ENCODE measurements at places on chromosomes 16 and 17.

- no peak for DNase-seq
These were observed 78.3 kb downstream of the CYLD start for GRCh38 chr16:50820225-50820624.

- no peak for DNase-seq
These were observed 120.3 kb downstream of the AATF start for GRCh38 chr17:37069087-37069486.

GRCh38 chr16:75097941-75098901 lies 18.4 kb downstream of the LDHD start:
- no peak for DNase-seq

GRCh38 chr16:21001262-21001661 lies 100.7 kb downstream of the LYRM1 start:
- DNase-seq: peak; percentile 30

DNA sequence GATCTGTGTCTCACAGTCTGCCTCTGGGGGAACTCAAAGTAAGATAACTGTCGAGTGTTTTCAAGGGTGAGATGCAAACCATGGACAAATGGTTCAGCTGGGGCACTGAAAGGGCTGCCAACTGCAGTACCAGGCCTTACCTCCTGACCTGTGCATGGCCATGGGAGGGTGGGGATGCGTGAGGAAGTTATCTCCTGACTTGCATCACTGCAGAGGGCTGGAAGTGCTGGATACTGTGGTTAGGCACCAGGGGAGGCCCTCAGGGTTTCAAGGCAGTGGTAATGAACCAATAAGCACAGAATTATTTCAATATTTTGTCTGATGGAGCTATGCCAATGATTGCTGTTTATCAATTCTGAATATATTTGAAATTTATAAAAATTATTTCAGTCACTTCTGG lies 159.2 kb downstream of the CYLD start:
- DNase-seq: no peak

DNA sequence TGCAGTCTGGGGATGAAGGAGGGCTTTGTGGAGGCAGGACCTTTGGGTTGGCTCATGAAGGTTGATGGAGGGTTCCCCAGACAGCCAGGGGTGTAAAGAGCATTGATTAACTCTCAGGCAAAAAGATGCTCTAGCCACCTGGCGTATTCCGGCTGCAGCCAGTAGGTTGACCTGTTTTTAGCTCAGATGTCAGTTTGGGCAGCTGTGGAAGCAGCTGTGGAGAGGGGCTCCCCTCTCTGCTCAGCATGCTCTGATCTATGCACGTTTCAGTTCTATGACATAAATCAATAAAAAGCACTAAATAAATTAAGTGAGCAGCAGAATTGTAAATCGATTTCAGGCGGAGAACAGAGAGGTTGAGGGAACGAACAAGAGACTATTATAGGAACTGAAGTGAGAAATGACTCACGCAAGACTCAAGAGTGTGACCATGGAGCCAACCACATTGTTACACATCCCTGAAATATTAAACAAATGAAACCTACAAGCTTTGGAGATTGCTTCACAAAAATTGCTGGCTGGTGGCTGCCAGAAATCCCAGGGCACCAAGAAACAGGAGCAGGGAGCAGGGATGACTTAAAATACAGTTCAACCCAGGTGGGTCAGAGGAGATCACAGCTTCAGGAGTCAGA lies 111.9 kb downstream of the GSG1L start:
- DNase-seq: no peak

GRCh38 chr17:6908807-6909206 lies 77.3 kb upstream of the TEKT1 start:
- no peak for DNase-seq

DNA sequence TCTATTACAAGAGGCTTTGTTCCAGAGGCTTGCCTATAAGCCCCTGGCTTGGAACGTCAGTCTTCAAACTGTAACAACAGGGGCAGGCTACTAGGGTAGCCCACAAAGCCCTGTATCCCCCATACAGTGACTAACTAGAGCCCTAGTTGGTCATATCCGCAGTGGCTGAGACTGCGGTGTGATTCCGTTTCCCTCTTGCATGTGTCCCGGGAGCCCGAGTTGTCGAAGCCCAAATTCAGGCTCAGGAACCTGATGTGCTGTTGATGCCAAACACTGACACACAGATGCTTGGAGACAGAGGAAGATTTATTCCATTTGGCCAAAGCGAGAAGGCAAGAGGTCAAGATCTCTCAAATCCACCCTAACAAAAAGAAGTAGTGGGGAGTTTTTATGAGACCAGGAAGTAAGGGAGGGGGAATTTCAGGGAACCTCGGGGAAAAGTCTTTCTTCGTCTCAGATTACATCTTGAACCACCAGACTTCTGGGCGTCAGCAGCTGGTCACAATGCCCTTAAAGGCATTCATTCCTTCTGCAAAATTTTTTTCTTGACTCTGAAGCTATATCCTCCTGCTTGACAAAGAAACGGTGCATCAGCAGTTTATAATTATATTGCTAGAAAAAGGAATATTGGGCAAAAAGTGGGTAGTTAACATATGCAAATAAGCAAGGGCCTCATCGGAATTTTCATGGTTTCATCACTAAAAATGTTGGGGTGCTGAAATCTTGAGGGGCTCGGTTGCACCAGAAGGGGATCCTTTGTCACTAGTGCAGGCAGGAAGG lies 879 bp downstream of the SLFN5 start:
- DNase-seq: peak; percentile 83

DNA sequence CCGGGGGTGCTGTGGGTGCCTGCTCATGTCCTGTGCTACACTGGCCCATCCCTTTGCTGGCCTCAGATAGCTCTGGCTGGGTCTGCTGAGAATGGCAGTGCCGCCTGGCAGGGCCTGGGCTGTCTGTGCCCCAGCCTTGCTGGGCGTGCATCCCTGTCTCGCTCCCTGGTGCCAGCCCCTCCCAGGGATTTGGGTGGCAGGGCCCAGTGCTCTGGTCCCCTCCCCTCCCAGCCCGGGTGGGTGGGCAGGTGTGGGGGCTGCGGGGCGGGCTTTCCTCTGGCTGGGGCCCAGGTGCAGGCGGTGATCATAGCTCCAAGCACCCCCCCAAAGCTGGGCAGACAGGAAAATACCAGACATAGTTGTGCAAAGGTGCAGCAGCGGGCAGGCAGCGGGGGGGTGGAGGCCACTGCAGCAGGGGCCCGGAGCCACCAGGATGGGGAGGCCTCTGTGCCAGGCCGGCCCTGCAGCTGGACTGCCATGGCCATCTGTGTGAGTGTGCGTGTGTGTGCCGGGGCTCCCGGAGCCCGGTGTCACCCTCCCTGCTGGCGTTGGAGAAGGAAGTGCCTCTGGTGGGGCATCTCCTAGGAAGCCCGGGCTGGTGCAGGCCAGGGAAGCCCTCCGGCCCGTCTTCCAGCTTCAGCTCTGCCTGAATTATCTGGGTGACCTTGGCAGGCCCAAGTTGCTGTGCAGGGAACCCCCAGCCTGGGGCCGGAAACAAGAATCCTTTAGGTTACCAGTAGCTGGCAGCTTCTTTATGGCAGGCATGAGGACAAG lies 7.4 kb downstream of the GLIS2 start:
- DNase-seq: no peak

DNA sequence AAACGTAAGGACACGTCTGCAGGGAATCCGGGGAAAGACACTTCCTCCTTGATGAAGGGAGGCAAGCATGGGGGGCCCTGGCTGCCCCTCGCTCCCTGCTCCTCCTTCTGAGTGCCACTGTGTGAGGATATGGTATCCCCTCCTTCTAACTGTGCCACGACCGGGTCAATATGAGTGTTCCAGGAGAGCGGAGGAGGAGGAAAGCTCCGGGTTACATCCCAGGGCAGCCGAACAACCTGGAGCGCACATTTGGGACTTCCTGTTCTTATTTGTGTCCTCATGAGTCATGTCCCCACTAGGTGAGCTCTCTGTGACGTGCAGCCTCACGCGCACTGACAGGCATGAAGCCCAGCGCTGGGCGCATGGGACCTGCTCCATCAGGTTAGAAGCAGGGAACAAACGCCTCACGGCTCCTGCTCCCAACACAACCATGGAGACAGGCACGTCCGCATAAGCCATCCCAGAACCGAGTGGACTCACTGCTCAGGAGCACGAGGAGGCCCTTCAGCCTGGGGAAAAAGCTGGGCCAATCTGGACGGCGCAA lies 92.9 kb upstream of the DNAH17 start:
- DNase-seq: no peak

Data from suppressor macrophage treated with lipopolysaccharide for 4 hours (primary cell).